Urinary bladder (tissue), 4 donors: ENCODE measurements at places on chromosomes 5 and 9. TPM values are rescaled to one million over a fixed set of nuclear protein-coding genes. Genes with fewer than 3 reads are reported as not detected.

DNA sequence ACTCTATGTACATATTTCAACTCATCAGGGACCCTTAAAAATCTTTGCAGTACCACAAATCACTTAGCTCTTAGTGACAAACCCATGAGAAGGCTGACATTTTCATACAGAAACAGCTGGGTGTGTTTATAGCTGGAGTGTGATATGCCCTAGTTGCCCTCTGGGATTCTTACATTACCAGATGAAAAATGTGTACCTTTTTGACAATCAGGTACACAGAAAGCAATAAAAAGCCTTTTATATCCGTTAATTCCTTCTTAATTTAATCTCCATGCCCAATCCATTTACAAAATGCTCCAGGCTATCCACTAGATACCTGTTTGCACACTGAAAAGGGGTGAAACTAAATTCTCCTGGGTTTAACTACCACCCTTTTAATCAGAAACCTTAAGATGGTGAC is 222.9 kb downstream of the KIAA0825 start:
- DNase-seq = no peak

PCDHB12 gene
- total RNA-seq = 6.9 TPM

- no peak for DNase-seq
Observed at GRCh38 chr9:116490321-116490720, 196.8 kb upstream of the TRIM32 start.

GRCh38 chr9:14383294-14383693 is 69.4 kb upstream of the NFIB start:
- no peak for DNase-seq

PDE8B gene
- 2.9 TPM for total RNA-seq

DNA sequence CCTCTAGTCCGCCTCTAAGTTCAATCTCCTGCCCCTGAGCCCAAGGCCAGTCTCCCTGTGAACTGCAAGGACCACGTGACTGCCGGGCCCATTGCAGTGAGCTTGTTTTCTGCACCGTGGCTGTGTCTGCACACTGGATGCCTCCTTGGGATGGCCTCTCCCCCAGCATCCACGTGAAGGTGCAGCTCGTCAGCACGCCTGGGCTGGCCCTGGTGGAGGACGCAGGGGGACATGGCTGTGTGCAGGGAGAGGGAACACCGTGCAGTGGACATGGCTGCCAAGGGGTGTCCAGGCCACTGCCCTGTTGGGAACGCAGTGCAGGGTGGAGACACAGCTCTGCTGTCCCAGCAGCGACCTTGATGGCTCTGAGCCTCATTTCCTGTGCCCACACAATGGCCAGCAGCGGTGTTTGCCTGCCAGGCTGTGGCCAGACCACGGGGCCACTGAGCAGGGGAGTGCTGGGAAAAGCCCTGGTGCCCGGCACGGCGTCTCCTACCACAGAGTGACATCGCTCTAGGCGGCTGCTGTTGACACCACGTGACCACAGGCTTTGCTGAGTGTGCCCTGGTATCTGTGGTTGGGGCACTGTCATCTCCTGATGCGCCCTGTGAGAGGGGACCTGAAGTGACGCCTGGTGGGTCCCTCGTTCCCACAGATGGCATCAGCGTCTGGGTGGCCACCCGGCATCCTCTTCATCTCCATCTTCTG is 26.9 kb upstream of the EXOC3 start:
- DNase-seq = no peak

- no peak for DNase-seq
Observed at GRCh38 chr5:159511570-159511969, 181.3 kb upstream of the IL12B start.

DNA sequence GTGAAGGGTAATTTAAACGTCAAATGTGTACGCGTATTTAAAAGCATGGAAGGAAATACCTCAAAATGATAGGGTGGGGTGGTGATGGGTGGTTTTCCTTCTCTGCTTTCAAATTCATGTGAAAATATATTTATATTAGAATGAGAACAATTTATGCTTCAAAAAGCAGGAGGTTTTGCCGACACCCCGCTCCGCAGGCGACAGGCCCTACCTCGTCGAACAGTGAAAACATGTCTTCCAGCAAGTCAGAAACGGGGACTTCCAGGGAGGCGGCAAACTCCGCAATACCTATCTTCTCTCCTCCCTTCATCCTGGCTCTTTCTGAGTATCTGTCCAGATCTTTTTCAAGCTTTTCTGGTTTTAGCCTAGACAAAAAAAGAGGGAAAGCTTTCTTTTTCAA is 28.5 kb upstream of the SLC6A3 start:
- DNase-seq = no peak

- no peak for DNase-seq
Observed at GRCh38 chr5:84274585-84275468, 109.9 kb downstream of the EDIL3 start.

- DNase-seq = no peak
Observed at GRCh38 chr5:173859408-173860159, 28.6 kb upstream of the CPEB4 start.

GRCh38 chr9:133004999-133005760 is 25.6 kb upstream of the GTF3C5 start:
- no peak for DNase-seq

DIPK1B gene
- total RNA-seq = 10.8 TPM

GRCh38 chr5:119626086-119626485 is 3.3 kb upstream of the FAM170A start:
- DNase-seq = no peak

DNA sequence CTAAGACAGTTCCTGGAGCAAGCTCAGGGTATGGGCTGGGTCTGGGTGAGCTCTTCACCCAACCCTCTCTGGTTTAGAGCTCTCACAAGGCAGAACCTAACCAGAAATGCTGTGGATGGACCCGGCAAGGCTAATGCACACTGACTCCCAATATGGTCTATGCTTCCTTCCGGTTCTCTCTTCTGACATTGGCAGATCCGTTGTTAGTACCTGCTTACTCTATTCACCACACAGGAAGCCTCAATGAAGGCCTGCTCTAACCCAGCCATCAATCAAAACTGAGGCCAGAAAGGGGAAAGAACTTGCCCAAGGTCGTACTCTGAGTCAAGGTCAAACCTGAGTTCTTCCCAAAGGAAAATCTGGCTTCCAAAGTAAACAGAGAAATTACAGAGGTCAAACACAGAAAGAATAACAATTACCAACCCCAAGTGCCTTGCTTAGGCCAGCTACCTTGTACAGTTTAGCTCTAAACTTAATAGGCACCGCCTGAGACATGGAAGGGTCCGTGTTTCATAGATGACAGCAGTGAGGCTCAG is 46.0 kb upstream of the AKNA start:
- no peak for DNase-seq

GRCh38 chr5:81826128-81826527 is 75.2 kb upstream of the SSBP2 start:
- no peak for DNase-seq

LCN1 gene
- not detected for total RNA-seq
